NCI-H774 (cell line): ENCODE measurements at places on chromosomes 7 and 10.

DNA sequence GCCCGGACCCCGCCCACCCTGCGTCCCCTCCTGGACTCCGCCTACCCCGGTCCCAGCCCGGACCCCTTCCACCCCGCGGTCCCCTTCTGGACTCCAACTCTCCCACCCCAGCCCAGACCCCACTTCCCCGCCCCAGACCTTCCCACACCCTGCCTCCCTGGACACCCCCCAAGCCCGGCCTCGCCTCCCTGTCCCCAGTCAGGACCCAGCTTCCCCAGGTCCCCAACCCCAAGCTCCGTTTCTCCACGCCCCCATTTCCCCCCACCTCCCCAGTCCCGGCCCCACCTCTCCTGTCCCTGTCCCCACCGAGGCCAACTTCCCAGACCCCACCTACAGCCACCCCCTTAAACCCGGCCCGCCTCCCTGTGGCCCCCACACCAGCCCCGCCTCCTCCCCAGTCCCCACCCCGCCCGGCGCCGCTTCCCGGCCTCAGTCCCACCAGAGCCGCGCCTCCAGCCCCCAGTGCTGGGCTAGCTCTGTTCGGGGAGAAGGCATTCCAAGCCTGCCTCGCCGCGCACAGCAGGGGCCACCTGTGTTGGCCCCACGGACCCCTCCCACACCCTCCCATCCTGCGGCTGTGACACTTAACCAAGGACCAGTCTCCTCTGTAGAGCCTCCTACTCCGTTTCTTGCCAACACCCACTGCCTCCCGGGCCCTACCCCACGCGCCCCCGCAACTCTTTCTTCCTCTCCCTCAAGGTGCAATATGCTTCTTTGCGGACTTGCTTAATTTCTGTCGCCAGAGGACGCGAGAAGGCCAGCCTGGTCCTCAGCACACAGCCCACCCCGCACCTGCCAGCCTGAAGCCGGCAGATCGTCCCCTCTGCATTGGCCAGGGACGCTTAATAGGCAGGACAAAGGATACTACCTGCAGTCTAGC lies 736 bp upstream of the ITIH5 start:
- no peak for DNase-seq

DNA sequence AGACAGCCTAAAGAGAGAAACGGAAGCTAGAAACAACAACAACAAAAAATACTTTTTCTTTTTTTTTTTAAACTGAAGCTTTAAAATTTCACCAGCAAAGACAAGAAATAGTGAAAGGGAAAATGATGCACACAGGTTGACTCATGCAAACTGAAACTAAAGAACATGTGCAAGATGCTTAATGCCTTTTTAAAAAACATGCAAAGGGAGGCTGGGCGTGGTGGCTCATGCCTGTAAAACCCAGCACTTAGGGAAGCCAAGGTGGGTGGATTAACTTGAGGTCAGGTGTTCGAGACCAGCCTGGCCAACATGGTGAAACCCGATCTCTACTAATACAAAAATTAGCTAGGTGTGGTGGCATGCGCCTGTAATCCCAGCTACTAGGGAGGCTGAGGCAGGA lies 15.1 kb upstream of the CUBN start:
- DNase-seq: no peak

DNA sequence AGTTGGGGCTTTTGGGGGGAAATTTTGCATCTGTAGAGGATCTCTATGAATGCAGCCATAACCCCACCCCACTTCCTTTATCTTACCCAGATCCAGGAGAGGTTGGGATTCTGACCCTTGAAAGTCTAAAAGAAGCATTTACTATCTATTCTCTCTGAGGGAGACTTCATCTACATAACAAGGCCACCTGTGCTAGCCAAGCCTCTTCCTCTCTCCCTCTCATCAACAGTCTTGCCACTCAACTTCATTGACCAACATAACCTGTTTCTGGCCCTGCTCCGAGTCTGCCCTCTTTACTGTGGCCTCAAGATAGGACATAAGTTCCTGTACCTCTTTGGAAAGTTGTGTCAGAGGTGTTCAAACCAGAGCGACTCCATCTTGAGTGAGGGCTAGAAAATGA lies 19.4 kb downstream of the TUBAL3 start:
- DNase-seq: no peak

DNA sequence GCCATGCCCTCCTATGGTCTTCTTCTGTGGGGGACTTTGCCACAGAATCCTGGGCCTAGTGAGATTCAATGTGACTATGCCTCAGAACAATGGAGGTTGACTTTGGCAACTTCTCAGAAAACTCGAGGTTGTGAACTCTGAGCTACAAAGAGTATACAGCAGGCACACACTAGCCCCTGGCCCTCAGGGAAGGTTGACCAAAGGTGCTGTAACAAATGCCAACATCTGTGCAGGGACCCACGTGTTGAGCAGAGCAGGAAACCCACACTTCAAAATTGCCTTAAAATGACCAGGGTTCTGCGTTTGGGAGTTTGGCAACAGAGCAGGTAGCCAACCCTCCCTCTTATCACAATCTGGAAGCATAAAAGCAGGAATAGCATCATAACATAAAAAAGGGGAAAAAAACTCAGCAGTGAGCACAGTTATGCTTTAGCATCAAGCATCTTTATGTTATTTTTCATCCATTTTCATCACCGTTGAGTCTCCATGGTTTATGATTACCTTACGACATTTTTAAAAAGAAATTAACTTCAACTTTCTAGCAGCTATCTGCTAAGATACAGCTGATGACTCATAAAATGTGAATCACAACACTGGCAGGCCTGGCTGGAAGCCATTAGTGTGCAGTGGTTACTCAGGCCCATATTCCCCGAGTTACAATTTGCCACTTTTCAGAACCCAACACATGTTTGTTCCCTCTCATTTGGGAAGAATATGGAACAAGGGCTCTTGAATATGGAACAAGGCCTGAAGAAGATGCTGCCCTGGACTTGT lies 11.1 kb downstream of the PRLHR start:
- no peak for DNase-seq

DNA sequence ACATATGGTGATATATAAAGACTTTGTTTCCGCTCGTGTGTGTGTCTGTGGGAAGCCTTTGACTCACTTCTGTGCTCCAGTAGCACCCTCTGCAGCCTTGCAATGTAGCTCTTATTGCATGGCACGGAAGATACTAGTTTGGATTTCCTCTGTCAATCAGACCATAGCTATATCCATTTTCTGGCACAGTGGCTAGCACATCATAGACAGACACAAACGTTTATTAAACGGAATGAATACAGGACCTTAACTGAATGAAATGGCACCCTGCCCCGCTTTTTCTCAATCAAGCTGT lies 124.0 kb upstream of the PTPN20 start:
- no peak for DNase-seq

- no peak for DNase-seq
Observed at GRCh38 chr10:2575460-2575859, 491.9 kb upstream of the PFKP start.

DNA sequence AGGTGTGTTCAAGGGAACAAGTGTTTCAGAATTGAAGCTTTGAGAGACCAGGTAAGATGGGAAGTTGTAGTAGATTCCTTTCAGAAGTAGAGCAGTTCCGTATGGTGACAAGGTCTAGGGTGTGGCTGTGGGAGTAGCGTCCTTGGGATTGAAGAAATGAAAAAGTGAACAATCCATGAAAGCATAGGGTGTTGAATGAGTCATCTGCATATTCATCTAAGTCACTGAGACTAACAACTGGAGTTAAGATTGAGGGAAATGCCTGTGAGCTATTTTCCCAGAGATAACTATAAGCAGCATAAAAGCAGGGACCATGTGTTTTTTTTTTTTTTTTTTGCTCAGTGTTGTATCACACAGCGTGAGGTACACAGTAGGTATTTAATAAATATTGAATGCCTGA lies 134.8 kb downstream of the PHTF2 start:
- no peak for DNase-seq

DNA sequence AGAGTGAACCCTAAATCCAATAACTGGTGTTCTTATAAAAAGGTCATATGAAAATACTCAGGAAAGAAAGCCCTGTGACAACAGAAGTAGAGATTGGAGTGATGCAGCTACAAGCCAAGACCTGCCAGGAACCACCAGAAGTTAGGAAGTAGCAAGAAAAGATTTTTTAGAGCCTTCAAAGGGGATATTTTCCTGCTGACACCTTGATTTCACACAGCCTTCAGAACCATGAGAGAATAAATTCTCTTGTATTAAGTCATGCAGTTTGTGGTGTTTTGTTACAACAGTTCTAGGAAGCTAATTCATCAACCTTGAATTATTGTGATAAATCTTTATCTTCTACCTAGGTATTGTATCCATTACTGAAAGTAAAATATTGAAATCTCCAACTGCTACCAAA lies 81.0 kb downstream of the HYCC1 start:
- DNase-seq: no peak

DNA sequence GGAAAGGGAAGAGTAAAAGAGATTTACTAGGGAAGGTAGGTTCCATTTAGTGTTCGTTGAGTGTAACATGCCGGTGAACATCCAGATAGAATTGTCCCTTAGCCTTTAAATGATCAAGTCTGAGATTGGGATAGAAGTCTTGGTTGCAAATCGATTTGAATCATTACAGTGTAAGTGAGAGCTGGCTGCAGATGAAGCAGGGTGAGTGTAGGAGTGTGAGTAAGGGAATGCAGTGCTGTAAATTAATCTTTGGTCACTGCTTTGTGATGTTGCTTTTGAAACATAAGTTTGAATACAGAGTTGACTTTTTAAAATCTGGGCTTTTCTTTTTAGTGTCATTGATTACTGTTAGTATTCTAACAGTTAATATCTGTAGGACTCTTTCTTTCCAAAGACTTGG lies 16.3 kb downstream of the TPST1 start:
- DNase-seq: no peak

DNA sequence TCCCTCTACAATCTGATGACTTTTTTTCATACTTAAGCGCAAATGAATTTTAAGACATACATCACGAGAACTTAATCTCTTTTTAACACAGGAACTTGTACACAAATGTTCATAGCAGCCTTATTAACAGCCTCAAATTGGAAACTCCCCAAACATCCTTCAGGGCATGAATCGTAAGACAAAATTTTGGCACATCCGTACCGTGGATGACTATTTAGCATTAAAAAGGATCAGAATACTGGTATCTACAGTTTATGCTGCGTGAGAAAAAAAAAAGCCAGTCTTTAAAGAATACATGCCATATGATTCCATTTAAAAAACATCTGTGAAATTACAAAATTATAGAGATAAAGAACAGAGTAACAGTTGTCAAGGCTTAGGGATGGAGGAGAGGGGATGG lies 46.8 kb downstream of the PDE1C start:
- no peak for DNase-seq

DNA sequence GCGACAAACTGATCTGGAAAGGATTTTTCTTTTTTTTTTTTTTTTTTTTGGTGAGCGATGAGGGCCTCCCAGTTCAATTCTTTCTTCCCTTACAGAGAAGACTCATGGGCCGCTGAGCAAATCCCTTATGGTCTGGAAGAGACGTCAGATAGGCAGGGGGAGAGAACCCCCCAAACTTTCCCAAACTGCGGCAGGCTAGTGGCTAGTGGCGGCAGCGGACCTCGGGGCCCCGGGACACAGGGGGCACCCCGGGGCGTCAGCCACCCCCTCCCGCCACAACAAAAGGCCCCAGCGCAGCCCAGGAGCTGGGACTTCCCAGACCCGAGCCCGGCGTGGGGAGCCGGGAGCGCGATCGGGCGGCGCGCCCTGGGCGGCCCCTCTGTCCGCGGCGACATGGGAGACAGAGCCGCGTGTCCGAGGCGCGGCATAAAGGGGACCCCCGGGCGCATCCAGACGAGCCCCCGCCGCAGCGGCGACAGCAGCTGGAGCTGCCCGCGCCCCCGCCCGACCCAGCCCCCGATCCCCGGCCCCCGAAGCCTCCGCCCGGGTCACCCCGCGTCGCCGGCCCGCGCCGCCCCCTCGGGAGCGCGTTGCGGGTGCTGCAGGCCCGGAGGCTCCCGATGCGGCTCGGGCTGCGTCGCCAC lies 755 bp downstream of the FAM171A1 start:
- DNase-seq: no peak

- no peak for DNase-seq
Observed at GRCh38 chr7:155861480-155861868, 49.2 kb upstream of the SHH start.

- DNase-seq: no peak
Observed at GRCh38 chr7:37249240-37249639, 199.4 kb downstream of the ELMO1 start.

DNA sequence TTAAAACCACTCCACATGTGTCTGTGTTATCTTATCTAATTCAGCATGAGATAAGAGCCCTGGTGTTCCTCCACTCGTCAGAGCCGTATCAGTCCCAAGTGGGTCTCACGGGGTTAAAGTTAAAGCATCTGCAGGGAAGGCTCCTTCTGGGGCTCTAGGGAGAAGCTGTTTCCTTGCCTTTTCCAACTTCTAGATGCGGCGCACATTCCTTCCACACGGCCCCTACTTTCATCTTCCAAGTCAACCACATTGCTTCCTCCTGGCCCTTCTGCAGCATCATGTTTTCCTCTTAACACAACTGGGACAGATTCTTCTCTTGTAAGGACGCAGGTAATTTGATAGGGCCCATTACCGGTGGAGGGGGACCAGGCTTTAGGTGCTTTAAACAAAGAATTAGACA lies 620.1 kb upstream of the DPP6 start:
- DNase-seq: no peak

DNA sequence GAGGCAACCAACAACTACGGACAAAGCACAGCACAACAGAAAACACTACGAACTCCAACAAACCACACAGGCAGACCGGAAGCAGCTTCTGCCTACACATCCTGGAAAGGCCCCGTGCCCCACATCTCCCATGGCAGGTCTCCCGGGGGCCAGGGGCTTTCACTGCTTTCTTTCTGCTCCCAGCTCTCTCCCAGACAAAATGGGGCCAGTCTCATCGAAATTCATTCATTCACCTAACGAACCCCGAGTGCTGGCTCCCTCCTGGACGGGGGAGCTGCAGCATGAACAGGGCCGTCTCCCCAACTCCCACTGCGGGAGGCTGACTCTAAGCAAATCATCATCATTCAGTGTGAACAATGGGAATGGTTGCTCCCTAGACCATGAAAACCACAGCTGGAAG lies 47.6 kb upstream of the NANOS1 start:
- DNase-seq: no peak

- no peak for DNase-seq
Observed at GRCh38 chr7:132755538-132756483, 179.5 kb upstream of the PLXNA4 start.

DNA sequence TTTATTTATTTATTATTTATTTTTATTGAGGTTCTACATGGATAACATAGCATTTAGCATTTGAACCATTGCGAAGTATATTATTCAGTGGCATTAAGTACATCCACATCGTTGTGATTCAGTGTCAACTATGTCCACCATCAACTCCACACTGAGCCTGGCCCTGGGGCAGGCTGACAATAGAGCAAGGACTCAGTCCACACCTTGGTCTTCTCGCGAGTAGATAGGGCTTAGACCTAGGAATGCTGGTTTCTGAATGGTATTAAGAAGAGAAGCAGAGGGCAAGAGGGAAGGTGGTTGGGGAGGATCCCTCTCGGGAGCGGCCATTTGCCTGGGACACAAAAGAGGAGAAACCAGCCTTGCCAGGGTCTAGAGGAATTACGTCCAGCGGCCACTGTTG lies 599.2 kb upstream of the MGMT start:
- no peak for DNase-seq

GRCh38 chr10:93865794-93866425 lies 27.9 kb upstream of the SLC35G1 start:
- no peak for DNase-seq
